ENCODE measurements at places on chromosomes 5 and 9.

GRCh38 chr5:146785065-146785464, 93.5 kb downstream of the PPP2R2B start:
- no peak for DNase-seq

DNA sequence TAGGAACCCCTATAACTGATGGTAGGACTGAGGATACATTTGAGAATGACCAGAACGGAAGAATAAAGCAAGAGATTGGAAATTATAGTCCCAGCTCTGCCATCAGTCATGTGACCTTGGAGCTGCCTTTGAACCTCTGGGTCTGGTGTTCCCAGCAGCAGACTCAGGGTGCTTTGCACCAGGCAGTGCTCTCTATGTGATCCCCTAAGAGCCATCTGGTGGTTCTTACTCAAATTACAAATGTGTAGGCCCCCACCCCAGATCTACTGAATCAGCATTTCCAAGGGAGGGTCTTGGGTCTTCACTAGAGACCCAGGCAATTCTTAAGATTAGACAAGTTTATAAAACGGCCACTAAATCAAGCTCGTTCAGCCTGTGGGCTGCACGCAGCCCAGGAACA, 40.2 kb upstream of the PRDM12 start:
- DNase-seq = no peak

GRCh38 chr5:1544294-1544961, 20.7 kb upstream of the LPCAT1 start:
- no peak for DNase-seq

DNA sequence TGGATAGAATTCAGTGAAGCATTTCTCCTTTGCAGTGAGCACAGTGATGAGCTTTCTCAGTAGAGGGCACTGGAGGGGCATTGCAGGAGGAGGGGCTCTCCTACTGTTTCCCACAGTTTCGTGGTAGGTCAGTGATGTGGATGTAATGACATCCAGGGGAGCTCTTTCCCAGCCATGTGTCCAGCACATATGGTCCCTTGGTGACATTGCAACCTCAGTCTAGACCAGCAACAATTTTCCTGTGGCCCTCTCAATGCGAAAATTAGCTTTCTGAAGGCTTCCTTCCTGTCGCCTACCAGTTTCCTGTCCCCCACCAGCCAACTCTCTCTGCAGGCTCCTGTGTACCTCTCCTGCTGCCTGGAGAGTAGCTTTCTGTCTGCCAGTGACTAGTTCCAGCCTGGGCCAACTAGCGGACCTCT, 6.9 kb upstream of the PDCL start:
- DNase-seq = peak; percentile 36

DNA sequence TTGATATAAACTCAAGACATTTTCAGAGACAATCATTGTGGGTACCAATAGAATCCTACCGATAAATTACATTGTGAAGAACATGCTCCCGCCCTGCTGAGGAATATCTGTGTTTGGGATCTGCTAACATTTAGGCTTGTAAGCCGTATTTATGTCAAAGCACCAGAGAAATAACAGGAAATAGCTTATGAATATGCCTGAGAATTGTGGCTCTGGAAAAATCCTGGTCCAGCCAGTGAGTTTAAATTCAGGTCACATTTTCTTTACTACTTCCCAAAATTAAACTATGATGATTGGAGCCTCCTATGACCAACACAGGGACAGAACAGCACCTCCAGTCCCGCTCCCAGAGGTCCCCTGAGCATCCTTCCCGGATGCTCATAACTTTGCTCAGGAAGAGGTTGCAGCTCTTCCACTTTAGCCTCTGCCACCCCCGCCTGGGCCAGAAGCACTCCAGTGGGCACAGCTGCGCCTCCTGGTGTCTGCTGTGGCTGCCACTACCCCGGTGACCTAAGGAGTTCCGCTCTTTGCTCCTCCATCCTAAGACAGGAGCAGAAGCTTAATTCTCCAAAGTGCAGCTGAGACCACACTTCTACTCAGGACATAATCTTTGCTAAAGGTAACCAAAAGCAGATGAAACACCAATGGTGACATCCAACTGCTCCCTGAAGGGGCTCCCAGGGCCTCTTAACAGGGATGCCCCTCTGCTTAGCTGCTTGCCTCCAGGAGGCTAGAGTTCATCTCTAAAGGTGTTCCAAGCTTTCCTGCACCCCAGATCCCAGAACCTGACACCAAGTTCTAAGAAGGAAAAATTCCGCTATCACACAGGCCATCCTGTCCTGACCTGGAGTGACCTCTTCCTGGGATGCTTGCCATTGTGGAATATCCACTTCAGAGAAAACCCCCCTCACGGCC, 58.8 kb downstream of the SLC1A1 start:
- peak; percentile 29 for DNase-seq

DNA sequence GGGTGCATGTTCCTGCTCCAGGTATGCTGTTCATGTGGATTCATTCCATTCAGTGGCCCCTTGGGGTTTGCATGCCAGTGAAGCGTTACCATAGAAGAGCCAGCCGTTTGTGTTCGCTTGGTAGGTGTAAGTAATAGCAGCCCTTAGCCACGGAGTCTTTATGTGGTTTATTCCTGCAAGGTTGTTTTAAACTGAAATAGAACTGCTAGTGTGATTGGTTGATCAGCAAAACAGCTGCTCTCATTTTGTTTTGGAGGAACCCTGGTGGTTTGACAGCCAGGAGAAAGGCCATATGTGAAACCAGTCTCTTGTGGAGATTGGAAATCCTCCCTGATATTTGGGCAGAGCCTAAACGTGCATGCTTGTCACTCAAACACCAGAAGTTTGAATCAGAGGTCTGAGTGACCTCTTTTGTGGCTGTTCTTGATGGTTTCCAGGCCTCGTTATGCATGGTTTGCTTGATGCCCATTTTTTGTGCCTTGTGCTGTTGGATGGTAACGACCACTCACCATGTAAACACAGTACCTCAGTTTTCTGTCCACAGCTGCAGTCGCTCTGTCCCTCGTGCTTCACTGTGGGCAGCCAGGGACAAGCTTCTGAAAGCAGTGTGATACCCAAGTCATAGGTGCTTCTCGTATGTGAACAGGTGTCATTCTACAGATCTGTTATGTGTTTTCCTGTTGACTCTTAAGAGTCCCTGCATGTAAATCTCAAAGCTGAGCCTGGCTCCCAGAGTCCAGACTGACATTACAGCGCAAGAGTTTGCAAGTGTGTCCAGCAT, 58.3 kb upstream of the NXNL2 start:
- peak; percentile 31 for DNase-seq

GRCh38 chr9:36152741-36153438, 16.3 kb upstream of the CCIN start:
- no peak for DNase-seq

DNA sequence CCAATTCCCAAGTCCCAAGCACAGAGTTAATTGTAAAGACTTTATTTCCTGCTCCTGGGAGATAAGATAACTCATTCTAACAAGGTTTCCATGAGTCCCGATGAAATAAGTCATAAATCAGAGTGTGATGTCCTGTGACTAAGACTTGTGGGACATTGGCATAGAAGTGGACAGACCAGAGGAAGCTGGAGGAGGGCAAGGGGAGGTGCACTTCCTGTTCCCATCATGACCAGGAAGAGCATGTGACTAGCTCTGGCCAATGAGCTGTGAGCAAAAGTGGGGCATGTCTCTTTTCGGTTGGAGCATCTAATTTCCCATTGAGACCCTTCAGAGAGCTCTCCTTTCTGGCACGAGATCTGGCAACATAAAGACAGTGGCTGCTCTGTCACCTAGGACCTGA, 100.4 kb downstream of the ZNF354C start:
- no peak for DNase-seq

- no peak for DNase-seq
Observed at GRCh38 chr9:81397481-81398381, 291.6 kb downstream of the TLE1 start.

GRCh38 chr9:114621975-114622609, 11.0 kb downstream of the TMEM268 start:
- DNase-seq = no peak

DNA sequence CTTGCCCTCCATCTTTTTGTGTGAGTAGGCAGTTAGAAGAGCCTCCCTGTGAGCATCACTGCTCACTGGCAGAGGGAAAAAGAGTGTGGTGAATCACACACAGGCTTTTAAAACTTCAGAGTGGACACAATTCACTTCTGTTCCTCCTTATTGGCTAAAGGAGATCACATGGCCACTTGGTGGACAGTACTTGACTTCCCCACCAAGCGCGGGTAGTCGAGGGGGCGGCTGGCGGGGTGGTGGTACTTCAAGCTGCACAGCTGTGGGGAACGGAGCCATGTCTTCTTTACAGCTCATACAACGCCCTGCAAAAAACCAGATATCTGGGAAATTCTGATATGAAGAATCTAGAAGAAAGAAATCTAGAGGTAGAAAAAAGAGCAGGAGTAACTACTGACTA, 95.4 kb downstream of the PAM start:
- DNase-seq = no peak

DNA sequence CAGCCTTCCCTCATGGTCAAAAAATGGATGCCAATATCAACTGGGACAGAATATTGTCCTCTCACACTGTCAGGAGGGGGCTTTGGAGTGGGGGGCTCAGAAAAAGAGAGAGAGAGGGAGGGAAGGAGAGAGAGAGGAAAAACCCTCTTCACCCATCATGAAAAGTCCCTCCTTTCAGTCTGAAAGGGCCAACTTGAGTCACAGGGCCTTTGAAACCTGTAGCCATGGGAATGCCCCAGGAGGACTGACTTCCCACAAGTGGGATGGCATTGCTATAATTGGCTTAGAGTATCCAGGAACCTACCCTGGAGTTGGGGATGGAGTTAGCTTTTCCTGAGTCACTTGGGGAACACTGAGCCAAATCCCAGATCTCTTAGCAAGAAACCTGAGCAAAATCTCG, 41.2 kb downstream of the DNAJC21 start:
- no peak for DNase-seq

- no peak for DNase-seq
Observed at GRCh38 chr9:135976531-135976930, 15.4 kb upstream of the UBAC1 start.

- no peak for DNase-seq
Observed at GRCh38 chr5:13941468-13941867, 3.0 kb downstream of the DNAH5 start.

- no peak for DNase-seq
Observed at GRCh38 chr5:136799806-136800372, 434.5 kb upstream of the TRPC7 start.

GRCh38 chr5:131394128-131394527, 130.3 kb downstream of the CDC42SE2 start:
- no peak for DNase-seq

GRCh38 chr5:177005619-177006264, 837 bp downstream of the UIMC1 start:
- peak; percentile 78 for DNase-seq

- DNase-seq = no peak
Observed at GRCh38 chr5:149002053-149002452, 60.8 kb downstream of the SH3TC2 start.

- no peak for DNase-seq
Observed at GRCh38 chr9:130327781-130328348, 62.3 kb downstream of the HMCN2 start.

GRCh38 chr5:100496296-100496695, 38.9 kb upstream of the FAM174A start:
- no peak for DNase-seq

DNA sequence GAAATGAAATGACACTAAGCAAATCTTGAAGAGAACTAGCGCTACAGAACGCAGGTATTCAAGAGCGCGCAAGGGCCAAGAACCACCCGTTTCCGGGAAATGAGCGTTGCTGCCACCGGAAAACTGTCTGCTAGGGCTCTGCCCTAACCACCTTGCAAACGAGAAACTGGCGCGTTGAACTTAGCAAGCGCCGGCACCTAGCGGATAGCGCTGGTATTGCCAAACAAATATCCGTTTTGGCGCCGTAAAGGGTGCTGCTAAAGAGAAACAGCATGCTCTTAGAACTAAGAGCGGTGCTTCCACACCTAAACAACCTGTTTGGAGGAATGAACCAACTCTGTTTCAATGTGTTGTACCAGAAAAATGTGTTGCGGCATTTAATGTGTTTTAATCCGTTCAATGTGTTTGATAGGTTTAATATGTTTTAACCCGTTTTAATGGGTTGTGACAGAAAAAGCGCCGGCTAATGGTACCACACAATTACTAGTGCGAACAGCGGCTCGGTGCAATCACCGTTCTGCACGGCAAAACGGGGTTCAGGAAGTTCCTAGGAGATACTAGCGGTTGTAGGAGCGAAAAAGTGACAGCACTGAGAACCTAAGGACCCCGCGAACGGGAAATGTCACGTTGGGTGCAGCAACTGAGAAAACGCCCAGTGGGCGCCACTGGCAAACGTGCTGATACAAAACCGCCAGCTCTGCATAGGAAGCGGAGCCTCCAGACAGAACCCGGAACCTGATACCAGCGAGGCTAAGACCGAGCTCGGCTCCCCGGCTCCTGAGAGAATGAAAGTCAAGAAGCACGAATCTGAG, at the start of gene ANXA2R:
Gene ANXA2R, minus strand, starts transcription at position 33 of the 812 bp plus-strand sequence. CDS start 273 bp downstream, outside the sequence.
- peak; percentile 93 for DNase-seq

- DNase-seq = no peak
Observed at GRCh38 chr5:111463311-111463710, 49.0 kb downstream of the STARD4 start.

DNA sequence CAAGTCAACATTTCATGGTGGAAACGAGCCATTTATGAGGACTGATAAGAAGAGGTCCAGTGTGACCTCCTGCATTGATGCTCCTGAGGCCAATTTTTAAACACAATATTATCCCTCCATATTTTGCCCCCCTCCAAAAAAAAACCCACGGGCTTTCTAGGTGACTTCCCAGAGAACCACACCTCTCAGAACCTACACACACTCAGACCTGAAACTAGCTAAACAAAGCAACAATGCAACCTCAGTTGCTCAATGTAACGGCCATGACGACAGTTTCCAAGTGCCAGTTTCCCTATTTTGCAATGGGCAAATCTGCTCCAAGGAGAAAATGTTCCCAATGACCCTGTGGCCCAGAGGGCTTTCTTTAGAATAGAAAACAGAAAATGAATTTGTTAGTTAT, 3.5 kb downstream of the NRG2 start:
- no peak for DNase-seq

GRCh38 chr5:159908591-159908940, 7.7 kb upstream of the ADRA1B start:
- DNase-seq = no peak

DNA sequence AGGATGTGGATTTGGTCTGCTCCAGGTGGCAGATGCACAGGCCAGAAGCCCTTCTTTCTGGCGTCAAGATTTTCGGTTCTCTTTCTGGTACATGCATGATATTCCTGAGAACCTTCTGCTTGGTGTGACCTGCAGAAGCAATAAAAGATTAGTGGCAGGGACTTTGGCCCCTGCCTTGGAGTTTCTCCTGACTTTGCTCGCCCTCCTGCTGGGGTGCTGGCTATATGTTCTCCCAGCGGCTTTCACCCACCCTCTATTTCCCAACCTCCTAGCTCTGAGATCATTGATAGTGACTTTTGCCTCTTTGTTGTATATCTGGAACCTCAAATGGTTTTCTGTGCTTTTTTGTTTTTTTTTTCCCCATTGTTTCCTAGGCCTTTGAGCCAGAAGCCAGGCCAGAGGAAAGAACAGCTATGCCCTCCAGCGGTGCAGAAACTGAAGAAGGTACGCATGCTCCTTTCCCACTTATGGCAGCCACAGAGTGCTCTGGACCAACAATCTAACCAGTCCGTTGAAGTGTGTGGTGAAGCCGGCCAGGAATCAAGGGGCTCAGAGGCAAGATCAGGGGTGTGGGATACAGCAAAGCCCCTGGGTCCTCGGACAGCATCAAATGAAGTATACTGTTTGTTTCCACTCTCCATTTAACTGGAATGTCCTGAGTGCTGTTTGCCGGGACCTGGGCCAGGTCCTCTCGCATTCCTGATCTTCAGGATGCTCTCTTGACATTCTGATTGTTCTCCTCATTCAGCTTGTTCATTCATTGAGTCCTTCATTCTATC, 154.5 kb downstream of the ARHGEF28 start:
- no peak for DNase-seq

GRCh38 chr5:110262749-110263148, 463.7 kb downstream of the TMEM232 start:
- no peak for DNase-seq

Data from stimulated activated CD8-positive, alpha-beta memory T cell treated with anti-CD3 and anti-CD28 coated beads, Interleukin-4, amount 100 ng/mL, for 48 hours (primary cell).